ENCODE measurements at places on chromosomes 6 and 20.

DNA sequence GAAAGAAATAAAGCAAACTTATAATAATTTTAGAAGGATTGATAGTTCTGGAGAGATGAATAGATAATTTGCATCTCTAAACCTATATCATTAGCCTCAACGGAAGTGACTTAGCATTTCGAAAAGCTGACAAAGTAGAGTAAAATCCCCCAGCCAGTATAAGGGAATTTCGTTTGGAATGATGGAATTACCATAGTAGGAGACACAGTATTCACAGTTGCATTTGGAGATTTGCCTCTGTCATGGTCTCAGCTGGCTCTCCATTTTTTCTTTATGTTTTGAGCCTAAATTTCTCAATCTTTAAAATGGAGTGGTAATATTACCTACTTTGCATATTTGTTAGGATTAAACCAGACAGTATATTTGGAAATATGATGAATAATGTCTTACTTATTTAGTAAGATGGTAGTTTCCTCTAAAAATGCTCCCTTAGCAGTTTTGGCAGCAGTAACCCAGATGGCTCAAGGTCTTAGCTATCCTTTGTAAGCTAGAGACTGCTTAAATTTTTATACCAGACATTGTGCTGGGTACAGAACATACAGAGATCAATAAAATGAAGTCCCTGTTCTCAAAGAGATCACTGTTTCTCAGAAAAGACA is 58.2 kb downstream of the SMAP1 start:
- no peak for DNase-seq

- no peak for DNase-seq
Observed at GRCh38 chr6:2796861-2797260, 31.7 kb downstream of the WRNIP1 start.

- peak; percentile 93 for DNase-seq
Observed at GRCh38 chr6:137811121-137811915, 55.7 kb upstream of the TNFAIP3 start.

DNA sequence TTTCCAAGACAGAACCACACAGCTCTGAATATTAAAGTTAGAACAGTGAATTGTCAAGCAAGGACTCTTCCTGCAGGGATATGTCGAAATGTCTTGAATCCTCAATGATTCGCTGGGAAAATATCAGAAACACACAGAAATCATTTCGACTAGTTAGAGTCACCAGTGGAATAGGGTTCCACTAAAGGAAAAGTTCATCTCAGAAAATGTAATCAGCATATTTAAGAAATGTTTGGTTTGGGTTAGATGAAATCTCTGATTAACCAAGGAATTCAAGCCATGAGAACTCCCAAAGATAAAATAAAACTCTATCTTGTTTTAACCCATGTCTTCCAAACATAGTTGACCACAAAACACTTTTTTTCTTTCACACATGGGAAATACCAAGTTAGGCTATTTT is 621.0 kb upstream of the NRSN1 start:
- no peak for DNase-seq

DNA sequence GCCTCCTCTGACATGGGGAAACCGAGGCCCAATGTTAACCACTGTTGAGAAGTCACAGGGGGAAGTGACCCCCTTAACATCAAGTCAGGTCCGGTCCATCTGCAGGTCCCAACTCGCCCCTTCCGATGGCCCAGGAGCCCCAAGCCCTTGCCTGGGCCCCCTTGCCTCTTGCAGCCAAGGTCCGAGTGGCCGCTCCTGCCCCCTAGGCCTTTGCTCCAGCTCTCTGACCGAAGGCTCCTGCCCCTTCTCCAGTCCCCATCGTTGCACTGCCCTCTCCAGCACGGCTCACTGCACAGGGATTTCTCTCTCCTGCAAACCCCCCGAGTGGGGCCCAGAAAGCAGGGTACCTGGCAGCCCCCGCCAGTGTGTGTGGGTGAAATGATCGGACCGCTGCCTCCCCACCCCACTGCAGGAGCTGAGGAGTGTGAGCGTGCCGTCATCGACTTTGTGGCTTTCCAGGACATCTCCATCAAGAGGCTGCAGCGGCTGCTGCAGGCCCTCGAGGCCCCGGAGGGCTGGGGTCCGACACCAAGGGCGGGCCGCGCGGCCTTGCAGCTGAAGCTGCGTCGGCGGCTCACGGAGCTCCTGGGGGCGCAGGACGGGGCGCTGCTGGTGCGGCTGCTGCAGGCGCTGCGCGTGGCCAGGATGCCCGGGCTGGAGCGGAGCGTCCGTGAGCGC is 1.6 kb downstream of the TNFRSF6B start:
- peak; percentile 8 for DNase-seq

GRCh38 chr6:127630800-127631199 is 53.8 kb downstream of the C6orf58 start:
- DNase-seq, result no peak

DNA sequence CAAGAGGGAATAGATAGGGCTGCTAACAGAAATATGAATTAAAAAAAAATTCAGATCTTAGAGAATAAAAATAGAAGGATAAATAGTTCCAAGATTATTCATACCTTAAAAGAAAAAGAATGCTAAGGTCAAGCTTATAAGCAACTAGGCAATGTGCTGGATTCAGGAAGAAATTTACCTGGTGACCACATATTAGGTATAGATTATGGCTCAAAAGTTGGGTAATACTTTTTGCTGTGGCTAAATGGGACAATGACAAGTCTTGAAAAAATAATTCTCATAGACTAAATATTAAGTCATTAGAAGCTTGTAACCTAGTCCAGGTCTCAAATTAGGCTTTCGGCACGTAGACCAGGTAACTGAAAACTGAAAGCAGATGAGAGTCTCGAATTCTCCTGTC is 17.2 kb downstream of the MAP3K5 start:
- no peak for DNase-seq

DNA sequence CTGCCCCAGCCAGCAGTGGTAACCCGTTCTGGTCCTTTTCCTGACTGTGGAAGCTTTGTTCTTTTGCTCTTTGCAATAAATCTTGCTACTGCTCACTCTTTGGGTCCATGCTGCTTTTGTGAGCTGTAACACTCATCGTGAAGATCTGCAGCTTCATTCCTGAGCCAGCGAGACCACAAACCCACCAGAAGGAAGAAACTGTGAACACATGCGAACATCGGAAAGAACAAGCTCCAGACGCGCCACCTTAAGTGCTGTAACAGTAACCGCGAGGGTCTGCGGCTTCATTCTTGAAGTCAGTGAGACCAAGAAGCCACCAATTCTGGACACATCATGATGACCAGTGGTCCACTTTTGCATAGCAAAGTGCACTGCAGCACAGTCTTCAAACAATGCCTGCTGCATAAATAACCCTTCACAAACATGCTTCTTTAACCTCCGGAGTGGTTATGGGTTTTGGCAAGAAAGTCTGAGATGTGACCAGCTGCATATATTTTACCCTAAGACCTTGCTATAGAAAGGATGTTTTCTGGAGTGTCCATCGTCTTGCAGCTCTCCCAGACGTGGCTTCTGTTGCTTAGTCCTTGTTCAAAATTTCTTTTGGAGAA is 8.9 kb upstream of the MUC22 start:
- DNase-seq, result no peak

GRCh38 chr6:69663215-69663614 is 133.6 kb downstream of the LMBRD1 start:
- no peak for DNase-seq
